ENCODE measurements at places on chromosomes 3 and 15.

GRCh38 chr15:36903922-36904556, 196.3 kb downstream of the MEIS2 start:
- no peak for DNase-seq

DNA sequence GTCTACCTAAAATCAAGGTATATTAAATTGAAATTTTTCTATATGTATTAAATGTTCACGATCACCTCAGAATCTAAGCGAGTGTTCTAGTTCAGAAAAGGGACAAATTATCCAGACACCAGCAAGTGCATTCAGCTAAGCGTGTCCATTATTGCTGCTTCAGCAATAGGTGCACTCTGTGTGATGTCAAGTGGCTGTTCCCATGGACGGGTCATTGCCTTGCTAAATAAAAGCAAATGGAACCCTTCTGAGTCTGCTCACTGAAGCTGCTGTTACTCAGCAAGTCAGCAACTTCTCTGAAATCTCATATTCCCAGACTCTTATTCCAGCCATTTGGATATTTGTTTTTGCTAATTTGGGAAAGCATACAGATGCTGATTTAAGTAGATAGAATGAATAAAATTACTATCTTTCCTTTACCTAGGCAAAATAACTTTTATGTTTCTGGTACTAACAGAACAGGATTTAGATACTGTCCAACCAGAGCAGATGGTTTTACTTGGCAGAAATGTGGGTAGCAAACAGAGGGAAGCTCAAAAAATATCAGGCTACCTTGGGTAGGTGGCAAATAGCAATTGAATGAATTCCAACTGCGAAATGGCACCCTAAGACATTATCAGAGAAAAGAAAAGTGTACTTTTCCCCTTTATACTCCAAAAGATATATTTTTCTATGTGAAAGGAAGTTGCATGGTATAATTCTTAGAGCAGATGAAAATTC, 407.0 kb downstream of the GAP43 start:
- DNase-seq: no peak

DNA sequence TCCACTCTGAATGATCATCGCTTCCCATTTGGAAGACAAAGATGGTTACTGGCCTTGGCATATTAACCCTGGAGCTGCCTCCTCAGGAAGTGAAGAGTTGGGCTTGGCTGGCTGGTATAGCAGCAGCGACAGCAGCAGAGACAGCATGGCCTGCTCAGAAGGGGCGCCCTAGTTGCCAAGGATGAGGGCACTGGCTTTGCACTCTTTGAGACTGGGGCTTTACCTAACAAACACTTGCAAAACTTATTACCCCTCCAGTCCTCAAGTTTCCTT, 68.5 kb upstream of the RBP1 start:
- DNase-seq: no peak

DNA sequence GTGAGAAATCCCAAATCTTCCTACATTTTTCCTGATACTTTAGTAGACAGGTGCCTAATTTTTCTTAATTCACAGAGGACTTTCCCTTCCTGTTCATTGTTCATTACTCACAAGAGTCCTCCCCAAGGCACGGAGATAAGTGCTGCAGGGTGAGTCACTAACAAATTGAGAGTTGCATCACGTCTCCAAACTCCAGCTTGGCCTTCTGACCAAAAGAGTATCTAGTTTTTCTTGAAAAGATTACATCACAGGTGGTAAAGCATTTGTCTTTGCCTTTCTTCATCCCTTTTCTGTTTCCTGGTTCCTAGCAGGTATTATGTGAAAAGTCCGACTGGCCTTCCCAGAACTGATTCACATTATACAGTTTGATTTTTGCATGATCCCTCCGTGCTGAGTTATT, 24.9 kb upstream of the RASGRP1 start:
- DNase-seq: no peak

DNA sequence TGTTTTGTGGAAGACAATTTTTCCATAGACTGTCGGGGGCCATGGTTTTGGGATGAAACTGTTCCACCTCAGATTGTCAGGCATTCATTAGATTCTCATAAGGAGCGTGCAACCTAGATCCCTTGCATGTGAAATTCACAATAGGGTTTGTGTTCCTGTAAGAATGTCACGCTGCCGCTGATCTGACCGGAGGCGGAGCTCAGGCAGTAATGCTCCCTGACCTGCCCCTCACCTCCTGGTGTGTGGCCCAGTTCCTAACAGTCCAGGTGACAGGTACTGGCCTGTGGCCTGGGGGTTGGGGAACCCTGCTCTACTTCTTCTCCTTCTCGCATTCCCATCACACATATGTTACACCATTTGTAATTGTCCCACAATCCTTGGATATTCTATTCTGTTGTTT, 11.0 kb downstream of the CHRNA7 start:
- DNase-seq: no peak

DNA sequence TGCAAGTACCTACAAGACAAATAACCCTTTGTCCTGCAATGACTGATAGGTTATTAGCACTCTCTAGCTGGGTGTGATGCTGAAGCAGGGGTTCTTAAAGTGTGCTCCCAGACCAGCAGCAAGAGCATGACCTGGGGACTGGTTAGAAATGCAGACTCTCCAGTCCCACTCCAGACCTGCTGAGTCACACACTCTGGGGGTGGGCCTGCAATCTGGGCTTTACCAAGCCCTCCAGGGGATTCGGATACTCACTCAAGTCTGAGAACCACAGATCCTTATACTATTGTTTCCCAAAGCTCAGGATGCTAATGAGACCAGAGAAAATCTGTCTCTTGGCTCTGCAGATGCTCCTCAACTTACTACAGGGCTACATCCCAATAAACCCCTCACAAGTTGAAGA, 142.1 kb upstream of the RAD18 start:
- no peak for DNase-seq

DNA sequence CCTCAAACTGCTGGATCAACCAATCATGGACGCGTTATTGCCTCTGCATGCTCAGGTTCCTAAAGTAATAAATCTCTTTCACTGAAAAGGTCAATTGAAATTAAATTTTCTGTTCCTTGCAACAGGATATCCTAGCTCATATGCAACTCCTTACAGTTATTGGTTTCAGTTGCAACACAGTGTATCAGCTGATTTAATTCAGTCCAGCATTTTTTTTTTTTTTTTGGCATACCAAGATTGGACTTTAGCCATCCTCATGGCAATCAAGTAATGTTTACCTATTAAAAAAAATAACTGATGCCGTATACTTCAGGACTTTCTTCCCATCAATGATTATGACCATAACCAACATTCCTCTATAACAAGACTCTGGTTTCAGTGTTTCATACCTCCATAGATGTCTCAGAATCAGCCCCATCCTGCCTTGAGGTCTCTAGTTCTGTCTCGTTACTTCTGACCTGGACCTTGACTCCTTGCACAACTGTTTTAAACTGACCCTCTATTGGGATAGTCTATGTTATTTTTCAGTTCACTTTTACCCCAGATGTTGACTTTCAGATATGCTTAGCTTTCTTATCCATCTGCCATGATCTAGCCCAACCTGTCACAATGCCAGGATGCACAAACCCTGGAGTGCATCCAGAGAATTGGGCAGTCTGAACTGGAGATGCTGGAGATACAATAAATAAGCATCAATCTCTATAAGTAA, 265.0 kb upstream of the GADL1 start:
- DNase-seq: no peak

GRCh38 chr3:127451321-127451720, 139.2 kb downstream of the TPRA1 start:
- no peak for DNase-seq

DNA sequence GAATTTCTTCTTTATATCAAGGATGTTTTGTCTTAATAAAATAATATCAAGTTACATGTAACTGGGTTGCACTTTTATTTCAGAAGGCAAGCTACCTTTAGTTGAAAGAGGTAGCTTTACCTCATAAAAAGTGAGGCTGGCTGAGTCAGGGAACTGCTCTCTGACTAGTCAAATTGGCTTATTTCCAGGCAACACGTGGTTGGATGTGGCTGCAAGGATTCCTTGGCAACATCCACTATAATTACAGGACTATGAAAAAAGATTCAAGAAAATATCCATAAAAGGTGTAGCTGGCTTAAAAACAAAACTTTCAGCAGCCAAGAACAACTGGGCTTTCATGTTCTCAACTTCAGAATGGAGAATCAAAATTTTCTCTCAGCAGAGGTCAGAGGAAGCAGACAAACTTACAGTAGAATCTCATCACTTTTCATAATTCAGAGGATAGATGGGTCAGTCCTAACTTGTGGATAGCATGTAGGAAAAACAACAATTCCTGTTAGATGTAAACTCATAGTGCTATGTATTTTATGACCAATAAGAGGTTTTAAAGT, 779.1 kb downstream of the MECOM start:
- DNase-seq: no peak

DNA sequence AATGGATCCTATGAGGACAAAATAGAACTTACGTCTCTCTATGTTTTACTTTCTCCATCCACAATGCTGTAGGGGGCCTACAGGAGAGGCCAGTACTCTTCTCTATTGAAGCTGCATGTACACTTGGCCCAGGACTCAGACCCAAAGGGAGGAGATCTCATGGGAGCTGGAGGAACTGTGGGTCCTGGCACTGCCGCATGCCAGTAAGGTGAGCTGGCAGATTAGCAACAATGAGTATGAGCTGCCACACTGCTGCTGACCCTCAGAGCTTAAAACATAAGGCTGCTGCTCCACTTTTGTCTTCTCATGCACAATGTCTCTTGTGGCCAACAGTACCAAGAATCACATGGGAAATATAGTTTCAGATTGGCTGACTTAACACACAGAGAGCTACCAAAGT, 57.8 kb upstream of the TBC1D5 start:
- DNase-seq: no peak

DNA sequence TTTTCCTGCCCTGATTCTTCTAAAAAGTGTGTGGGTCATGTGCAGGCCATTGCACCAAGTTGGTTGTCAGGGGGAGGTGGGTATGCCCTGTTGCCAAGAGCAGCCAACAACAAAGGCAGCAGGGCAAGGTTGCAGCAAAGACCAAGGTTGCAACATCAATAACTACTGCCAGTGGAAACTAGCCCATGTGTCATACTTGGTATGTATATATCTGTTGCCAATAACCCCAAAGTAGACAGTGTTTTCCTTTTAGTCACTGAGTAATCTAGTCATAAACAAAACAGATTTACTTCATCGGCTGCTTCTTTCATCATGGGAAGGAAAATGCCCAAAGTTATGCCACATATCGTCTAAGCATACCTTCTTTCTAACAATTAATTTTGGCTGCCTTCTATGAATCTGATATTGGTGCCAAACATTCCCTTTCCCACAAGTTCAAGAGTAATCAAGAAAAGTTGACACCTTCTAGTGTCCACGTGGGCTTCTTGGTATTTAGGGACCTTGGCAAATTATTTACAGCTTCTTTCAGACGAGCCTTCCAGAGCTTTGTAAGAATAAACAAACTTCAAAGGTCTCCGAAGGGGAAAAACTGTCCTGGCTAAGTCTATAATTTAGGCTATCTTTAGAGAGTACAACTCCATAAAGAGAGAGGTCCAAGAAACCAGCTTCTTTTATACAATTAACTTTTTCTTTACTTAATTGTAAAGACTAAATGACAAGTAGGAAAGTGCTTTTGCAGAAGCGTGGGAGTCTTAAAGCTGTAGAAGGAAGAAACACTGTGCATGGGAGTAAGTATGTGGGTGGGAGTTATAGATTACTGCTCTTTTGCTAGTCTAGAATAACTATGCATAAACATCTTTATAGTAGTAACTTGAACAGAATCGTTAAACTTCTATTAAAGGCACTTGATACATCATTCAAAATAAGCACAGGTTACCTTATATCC, 10.0 kb upstream of the MBNL1 start:
- DNase-seq: peak; percentile 23

DNA sequence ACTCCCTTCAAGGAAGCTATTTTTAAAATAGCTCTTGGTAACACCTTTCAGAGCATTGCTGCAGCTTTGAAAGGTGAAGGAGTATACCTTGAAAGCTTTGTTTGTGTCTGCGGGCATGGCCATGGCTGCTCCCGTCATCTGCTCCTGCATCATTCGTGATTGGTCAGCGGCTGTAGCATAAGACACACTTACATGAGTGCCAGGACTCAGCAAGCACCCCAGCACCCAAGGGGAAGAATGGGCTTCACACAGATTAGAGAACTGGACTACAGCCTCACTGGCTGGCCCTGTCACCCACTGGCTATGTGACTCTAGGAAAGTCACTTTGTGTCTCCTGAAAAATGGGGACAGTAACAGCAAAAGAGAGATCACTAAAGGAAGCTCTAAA, 17.0 kb downstream of the EMC3 start:
- DNase-seq: no peak

GRCh38 chr3:140433431-140433830, 244.4 kb upstream of the TRIM42 start:
- no peak for DNase-seq

DNA sequence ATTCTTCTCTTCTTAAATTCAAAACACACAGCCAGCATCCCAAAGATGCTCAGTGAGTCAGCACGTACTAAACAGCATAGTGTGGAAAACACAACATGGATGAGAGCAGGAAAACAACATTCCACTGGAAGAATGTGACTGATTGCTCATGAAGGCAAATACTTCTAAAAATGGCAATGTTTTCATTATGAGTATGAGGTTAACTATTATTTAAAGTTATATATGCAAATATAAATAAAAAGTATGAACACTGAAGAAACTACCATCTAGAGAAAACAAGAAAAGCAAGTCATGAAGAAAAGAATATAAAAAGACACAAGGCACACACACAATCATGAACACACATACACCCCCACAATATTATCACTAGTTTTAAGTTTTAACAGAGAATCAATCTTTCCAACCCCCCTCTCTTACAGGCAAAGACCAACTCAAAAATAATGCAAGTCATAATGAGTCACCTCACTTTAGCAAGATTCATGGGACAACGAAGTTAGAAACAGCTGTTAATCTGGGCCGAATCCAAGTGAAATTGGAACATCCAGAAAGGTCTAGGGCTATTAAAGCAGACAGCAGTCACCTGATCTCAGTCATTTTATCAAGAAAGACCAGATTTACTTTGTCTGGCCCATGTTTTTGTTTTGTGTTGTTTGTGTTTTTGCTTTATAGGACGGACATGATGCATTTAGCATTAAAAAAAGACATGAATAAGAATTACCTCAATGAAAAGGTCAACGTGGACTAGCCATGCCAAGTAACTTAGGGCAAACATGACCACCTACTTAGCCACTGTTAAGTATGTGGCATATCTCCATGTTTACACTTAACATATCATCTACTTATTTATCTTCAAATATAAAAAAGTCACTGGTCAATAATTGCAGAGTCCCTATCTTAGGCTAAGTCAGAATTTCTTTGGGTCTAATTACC, 18.1 kb downstream of the GBE1 start:
- no peak for DNase-seq

GRCh38 chr3:38713121-38713520, 63.6 kb upstream of the SCN5A start:
- DNase-seq: no peak

- no peak for DNase-seq
These were observed 120.9 kb downstream of the SLC9A9 start for GRCh38 chr3:143727391-143727790.

- peak; percentile 59 for DNase-seq
These were observed 13.7 kb downstream of the TKT start for GRCh38 chr3:53242155-53242554.

- DNase-seq: no peak
These were observed 4.7 kb upstream of the DCBLD2 start for GRCh38 chr3:98906230-98906629.

GRCh38 chr3:158522221-158523136, 48.5 kb upstream of the MLF1 start:
- DNase-seq: no peak

Data from left ventricle myocardium superior (tissue), 1 donor.